ENCODE measurements at places on chromosomes 11 and 22.

DNA sequence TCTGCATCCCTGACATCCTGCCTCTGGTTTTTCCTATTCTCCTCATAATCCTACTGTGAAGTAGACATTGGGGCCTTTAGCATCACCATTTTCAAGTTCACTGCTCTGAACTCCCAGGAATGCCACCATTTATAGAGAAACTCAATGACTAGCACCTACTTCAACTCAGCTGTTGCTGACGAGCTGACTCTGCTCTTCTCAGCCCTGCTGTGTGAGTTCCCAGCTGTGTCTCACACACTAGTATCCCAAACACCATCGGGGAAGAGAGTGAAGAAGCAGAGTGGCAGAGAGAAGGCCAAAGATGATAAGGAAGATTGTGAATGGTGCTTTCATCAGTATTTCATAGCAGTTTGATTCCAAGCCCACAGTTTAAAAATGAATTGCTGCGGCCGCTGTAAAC lies 71.9 kb downstream of the PLEKHA7 start:
- no peak for DNase-seq

DNA sequence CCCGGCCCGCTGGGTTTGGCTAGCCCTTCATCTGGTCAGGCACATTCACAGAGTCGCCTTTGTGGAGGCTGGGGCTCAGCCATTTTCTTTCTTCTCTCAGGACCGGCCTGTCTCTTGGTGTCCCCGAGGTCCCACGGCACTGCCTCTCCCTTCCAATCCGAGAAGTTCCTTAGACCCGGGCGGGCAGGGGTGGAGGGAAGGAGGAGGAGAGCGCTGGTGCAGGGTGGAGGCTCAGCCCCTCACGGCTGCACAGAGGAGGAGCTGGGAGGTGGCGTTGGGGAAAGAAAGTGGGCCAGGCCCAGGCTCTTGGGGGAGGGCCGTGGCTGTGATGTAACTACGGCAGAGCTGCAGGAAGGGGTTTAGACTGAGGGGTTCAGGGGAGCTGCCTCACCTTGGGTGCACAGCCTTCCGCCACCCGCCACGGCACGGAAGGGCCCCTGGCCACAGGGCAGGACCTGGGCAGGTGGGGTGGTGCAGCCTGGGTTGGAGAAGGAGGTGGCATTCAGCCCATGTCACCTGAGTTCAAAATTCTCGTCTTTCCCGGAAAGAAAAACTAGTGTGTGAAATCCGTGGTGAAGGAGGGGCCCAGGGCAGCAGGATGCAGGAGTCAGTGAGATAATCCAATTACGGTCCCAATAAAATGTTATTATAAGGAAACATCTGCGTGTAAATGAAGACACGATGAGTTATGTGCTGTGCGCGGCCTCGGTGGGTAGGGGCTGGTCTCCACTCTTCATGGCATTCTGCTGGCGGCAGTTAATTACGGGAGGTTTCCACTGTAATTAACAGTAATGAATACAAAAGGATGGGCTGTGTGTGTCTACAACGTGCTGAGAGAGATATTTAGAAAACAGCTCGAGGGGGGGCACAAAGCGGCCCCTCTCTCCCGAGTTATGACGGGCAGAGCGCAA lies 1.7 kb downstream of the BRSK2 start:
- DNase-seq: no peak

GRCh38 chr11:94424011-94424410 lies 22.8 kb upstream of the GPR83 start:
- DNase-seq: no peak

GRCh38 chr11:3684129-3684818 lies 13.1 kb upstream of the CHRNA10 start:
- DNase-seq: no peak

All from HuH-7.5 (cell line).